Activated T-helper 9 cell treated with anti-CD3 and anti-CD28 coated beads, Interleukin-2, amount 50 U/mL, for 16 hours (primary cell): ENCODE measurements at places on chromosomes 11 and 22.
A peak's percentile ranks its signal among the peaks of the same experiment; 100 is the strongest.

GRCh38 chr11:65100674-65101350 lies 4.8 kb downstream of the VPS51 start:
- no peak for DNase-seq

DNA sequence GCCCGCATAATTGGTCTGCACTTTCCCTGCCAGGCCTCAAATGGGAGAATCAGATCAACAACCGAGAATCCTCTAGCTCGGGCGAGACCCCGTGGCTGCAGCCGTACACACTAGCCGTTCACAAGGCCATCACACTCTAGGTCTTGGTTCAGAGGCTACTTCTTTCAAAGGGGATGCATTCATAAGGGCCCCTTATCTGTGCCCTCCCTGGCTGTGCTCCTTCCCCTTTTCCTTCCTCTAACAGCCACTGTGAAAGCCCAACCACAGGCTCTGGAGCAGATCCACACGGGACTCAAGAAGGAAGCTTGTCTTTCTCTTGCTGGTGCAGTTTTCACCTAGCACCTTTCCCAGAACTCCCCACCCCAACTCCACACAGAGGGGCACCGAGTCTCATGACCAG lies 24.5 kb downstream of the SMIM38 start:
- no peak for DNase-seq

DNA sequence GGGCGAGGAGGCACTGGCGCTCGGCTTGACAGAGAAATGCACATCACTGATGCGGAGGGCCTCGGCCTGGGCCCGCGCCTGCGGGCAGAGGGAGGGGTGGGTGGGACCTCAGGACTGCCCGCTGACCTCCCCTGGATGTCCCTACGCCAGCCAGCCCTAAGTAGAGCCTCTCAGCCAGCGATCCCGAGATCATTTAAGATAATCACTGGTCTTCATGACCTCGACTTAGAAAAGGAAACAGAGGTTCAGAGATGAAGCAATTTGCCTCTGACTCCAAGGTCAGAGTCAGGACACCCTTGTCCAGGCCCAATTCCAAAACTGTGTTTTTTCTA lies 4.9 kb downstream of the CBX6 start:
- no peak for DNase-seq

- DNase-seq = no peak
Measured at GRCh38 chr11:36777311-36777710, 179.3 kb upstream of the RAG2 start.

DNA sequence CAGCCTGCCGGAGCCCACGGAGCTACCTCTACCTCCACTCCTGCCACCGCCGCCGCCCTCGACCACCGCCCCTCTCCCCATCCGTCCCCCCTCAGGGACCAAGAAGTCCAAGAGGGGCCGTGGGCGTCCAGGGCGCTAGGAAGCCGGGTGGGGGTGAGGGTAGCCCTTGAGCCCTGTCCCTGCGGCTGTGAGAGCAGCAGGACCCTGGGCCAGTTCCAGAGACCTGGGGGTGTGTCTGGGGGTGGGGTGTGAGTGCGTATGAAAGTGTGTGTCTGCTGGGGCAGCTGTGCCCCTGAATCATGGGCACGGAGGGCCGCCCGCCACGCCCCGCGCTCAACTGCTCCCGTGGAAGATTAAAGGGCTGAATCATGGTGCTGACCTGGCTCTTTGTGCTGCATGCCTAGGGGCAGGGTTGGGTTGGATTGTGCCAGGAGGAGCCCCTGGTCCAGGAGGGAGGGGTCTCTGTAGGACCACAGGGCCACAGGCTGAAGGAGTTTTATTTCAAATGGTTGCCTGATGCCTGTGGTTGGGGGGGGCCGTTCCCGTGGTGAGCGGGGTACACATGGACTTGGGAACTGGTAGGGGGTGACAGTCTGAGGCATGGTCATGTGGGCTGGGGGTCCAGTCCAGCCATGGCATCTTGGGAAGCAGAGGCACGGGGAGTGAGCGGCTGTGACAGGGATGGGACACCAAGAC lies 2.3 kb downstream of the PTPRCAP start:
- no peak for DNase-seq

DNA sequence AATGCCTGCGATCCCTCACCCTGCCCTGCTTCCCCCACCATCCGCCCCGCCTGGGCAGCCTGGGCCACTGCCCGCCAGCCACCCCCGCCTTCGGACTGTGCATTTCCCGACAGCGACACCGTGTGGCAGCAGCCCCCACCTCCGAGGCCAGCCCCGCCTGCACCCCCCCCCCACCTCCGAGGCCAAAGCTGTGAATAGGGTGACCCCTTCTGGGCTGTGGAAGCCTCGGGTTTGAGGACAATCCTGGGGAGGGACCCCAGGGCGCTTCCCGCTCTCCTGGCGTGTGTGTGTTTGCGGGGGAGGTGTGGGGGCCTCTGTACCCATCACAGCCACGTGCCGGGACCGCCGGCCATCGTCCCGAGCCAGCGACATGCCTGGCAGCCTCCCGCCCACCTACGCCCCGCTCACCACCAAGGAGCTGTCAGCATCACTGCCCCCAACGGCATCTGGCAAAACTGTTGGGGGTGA lies 33.8 kb upstream of the PPARA start:
- peak; percentile 75 for DNase-seq

- no peak for DNase-seq
Measured at GRCh38 chr11:112694813-112695212, 266.4 kb upstream of the NCAM1 start.

DNA sequence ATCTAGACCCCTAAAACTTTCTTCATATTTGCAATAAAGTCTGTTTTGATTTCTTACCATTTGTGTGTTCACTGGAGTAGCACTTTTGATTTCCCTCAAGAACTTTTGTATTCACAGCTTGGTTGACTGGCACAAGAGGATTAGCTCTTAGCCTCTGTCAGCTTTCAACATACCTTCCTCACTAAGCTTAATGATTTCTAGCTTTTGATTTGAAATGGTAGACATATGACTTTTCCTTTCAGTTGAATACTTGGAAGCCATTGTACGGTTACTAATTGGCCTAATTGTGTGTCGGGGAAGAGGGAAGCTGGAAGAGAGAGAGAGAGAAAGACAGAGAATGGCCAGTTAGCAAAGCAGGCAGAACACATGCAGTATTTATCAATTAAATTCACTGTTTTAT lies 180.5 kb downstream of the ARHGAP42 start:
- no peak for DNase-seq

- DNase-seq = no peak
Measured at GRCh38 chr11:44416776-44417175, 106.8 kb upstream of the ALX4 start.

DNA sequence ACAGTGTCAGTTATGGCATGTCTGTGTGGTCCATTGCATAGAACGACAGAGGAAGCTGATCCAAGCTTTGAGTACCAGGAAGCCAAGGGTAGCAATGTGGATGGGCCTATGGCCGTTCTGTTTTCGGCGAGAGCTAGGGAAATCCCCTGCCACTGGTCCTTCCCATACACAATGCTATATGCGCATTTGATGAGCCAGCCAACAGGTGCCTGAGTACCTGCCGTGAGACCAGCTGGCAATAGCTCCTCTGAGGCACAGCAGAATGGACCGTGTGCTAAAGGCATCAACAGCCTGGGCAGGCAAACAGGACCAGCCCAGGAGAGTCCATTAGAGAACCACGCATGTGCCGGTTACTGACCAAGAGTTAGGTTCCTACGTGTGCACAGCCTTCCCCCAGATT lies 753.0 kb downstream of the NTM start:
- no peak for DNase-seq

DNA sequence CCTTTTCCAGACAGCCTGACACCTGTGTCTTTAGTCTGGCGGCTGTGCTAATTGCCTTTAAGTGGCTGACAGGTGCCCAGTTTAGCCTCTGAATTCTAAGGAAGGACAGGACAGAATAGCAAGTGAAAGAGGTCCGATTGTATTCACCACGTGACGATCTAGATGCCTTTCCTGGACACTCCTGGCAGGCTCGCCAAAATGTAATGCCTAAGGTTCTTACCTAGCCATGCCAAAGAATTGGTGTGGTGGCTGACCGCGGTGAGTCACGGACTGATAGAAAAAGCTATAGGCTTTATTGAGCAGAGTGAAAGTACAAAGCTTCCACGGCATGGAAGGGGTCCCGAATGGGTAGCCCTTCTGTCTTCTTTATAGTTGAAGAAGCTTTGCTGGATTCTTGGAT lies 26.7 kb downstream of the ANKRD42 start:
- DNase-seq = no peak

- no peak for DNase-seq
Measured at GRCh38 chr11:116499396-116500003, 273.3 kb downstream of the BUD13 start.

DNA sequence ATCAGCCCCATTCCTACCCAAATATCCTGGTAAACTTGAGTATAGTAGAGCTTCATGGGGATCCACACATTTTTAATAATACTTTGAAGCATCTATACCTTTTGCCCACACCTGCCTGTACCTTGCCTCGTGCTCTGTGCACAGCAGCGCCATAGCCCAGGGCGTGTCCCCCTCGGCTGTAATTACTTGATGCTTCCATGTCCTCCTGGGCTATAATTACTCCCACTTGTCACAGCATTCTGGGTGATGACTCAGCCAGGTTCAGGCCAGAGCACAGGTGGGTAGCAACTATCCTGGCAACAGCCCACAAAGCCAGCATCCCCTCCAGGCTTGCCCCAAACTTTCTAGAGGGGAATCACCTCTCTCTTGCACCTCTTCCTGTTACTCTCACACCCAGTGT lies 23.7 kb upstream of the SLC36A4 start:
- DNase-seq = no peak

DNA sequence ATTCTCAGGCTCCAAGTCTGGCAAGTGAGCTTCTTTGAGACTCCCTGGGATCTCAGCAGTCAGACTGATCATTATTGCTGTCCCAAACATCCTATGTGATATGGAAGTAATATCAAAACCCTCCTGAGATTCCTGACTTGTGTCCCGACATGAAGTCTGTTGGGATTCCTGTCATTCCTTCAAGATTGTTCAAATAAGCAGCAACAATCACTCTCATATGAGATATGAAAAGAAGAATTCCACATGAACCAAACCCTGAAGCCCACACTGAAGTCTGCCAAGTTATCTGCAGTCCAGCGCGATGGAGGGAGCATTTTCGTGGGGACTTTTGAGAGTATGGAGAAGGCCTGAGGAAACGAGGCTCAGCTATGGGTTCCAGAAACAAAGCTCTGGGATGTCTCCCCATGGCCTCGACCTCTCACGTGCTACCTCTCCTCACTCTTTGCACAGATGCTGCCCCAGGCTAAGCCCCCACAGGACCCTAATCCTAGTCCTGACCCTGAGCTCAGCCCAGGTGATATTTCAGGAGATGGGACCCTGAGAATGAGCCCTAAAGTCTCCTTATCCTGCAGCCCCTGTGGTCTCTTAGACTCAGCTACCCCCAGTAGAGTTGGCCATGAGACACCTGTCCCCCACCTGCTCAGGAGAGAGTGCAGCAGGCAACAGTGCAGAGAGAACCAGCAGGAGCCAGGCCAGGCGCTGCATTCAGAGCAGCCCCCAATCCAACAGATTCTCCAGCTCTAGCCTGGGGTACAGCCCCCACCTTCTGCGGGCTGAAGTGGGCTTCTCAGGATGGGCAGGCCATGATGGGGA lies 100.2 kb downstream of the GGTLC2 start:
- DNase-seq = no peak

- DNase-seq = no peak
Measured at GRCh38 chr22:26608129-26608528, 9.7 kb downstream of the CRYBB1 start.

- DNase-seq = no peak
Measured at GRCh38 chr11:61618978-61619377, 38.1 kb upstream of the SYT7 start.

GRCh38 chr11:68775951-68776388 lies 24.6 kb upstream of the TESMIN start:
- no peak for DNase-seq
